ELR (cell line): ENCODE measurements at places on chromosomes 6 and 20.

- DNase-seq, result peak; percentile 68
Measured at GRCh38 chr6:85126485-85127167, 323.3 kb upstream of the NT5E start.

DNA sequence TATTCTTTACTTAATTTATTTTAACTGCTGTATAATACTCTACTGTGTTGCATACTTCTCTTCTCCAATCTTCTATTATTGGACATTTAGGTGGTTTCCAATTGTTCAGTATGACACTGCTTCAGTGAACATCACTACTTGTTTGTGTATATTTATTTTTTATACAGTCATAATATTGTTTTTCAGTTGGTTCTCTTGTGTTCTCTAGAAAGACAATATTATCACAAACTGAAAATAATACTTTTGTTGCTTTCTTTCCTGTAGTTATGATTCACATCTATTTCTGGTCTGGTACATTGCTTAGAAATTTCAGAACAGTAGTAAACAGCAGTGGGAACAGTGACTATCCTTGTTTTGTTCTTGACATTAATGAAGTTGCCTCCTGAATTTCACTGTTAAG, 62.8 kb upstream of the GTSF1L start:
- no peak for DNase-seq

DNA sequence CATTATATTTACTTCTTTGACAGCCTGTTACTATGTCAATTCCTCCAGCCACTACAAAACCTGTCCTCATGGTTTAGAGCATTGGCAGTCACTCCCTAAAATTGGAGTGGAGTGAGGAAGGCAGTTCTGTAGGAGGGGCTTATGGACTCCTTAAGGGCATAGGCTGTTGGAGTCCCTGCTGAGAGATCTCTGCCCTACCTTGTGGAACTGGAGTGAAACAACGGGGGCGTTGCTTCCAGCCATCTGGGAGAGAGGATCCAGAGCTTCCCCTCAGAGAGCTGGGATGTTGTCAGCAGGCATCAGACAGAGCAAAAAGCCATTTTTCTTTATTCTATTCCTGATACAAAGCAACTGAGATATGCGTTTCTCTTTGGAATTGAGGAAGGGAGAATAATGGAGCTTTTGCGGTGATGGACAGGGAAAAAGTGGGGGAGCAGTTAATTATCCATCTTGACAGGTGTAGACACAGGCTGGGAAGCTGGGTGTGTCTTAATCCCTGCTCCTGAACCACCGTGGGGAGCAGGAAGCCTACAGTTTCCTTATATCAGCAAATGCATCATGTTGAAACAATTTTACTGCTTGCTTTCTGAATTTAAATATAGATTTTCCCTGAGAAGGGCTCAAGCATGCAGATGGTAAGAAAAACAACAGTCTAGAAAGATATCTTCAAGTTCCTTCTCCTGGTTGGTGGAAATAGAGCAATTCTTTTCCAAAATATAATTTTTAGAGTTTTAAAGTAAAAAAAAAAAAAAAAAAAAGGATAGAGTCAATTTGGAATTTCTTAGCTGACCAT, 402.5 kb downstream of the PLCB1 start:
- no peak for DNase-seq

- DNase-seq, result peak; percentile 69
Measured at GRCh38 chr6:133705066-133705465, 183.8 kb upstream of the TCF21 start.

GRCh38 chr20:38945012-38945411, 17.1 kb upstream of the DHX35 start:
- no peak for DNase-seq

DNA sequence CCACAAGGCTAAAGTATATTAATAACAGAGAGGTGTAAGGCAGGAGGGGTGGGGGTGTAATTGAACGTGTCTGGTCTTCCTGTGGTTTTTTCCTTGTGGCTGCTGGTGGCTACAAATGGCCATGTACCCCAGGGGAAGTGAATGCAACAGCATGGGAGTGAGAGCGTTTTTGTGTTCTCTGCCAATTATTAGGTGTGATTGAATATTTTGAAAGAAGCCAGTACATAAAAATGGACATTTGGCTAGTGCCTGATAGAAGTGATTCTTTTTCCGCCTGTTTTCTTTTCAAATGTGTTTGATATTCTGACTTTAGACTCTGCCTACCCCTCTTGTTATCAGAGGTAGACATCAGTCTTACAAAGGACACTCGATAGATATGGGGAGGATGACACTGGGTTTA, 141.3 kb downstream of the PRL start:
- no peak for DNase-seq
